ENCODE measurements at places on chromosomes 2 and 18. TPM values are rescaled to one million over a fixed set of nuclear protein-coding genes. Genes with fewer than 3 reads are reported as not detected.

DNA sequence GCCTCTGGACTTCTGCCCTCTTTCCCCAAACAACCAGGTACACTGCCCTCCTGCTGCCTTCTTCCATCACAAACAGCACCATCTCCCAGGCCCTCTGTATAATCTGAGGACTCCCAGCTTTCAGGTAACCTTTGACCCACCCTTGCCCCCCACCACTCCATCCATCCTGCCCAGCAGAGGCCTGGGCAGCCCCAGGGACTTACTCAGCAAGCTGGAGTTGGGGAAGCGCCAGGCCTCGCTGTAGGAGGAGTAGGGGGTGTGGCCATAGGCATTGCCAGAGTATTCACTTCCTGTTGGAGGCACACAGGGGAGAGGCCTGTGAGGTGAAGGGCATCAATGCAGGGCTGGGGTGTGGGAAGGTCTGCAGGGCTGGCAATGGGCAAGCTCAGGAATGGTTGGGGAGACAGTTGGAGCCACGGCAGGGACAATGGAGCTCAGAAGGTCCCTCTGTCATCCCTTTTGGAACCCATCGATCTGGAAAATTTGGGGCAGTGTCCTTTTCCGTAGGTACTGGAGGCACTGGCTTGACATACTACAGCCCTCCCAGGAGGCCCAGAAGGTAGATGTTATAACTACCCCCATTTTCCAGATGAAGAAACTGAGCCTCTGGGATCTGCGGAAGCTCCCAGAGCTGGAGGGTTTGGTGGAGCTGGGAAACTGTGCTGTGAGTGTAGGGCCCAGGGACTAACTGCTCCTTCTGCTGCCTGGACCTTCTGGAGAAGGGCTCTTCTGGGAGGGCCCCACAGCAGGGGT lies 46.3 kb downstream of the PSD4 start:
- peak; percentile 90 for DNase-seq

- no peak for DNase-seq
These were observed 103.1 kb downstream of the L3MBTL4 start for GRCh38 chr18:6311456-6312215.

GRCh38 chr2:7693246-7694075 lies 776.2 kb downstream of the RNF144A start:
- no peak for DNase-seq

The STK36 gene
- total RNA-seq, result 21.8 TPM

GRCh38 chr18:70284976-70285620 lies 3.7 kb upstream of the SOCS6 start:
- no peak for DNase-seq

The DSG1 gene
- total RNA-seq, result not detected

GRCh38 chr18:8381821-8382459 lies 227.3 kb upstream of the RAB12 start:
- no peak for DNase-seq
